AG09319 (cell line): ENCODE measurements at places on chromosomes 16 and 17.

DNA sequence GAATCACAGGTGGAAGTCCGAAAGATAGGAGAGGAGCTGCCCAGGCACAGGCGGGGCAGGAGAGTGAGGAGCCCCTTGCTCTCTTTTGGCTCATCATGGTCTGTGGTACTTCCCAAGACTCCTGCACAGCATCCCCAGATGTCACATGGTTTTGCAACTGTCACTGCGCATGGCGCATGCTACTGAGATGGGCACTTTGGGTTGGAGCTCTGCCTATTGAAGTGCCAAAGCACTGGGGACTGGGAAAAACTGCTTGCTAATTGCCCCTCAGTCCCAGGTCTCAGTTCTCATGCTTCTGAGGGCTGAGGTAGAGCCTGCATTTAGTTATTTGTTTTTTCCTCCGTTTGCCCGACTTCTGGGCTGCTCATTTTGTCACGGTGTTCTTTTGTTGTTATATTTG is 156.8 kb upstream of the CDH13 start:
- no peak for DNase-seq

GRCh38 chr16:52832771-52833170 is 219.9 kb downstream of the CHD9NB start:
- no peak for DNase-seq

GRCh38 chr17:18031955-18032354 is 7.0 kb downstream of the ATPAF2 start:
- DNase-seq, result no peak

- no peak for DNase-seq
These were observed 177.9 kb downstream of the SEC14L1 start for GRCh38 chr17:77318491-77319210.

DNA sequence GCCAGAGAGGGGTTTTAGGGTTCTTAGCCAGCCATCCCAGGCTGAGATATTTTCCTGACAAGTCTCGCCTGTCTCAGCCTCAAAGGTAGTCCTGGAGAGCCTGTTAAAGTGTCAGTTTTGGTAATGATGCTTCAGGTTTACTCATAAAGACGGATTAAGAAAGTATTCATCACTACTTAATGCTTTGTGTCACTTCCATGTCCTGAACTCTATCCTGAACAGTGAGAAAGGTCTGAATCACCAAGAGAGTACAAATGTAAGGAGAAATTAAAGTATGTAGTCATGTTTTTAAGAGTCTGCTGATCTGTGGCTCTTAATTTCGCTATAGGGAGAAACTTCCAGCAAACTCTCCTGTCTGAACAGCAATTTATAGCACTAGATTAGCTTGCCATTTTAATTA is 14.0 kb downstream of the RPGRIP1L start:
- DNase-seq, result no peak
